Activated T-cell treated with anti-CD3 and anti-CD28 coated beads for 48 hours (primary cell): ENCODE measurements at places on chromosomes 7 and 10.

DNA sequence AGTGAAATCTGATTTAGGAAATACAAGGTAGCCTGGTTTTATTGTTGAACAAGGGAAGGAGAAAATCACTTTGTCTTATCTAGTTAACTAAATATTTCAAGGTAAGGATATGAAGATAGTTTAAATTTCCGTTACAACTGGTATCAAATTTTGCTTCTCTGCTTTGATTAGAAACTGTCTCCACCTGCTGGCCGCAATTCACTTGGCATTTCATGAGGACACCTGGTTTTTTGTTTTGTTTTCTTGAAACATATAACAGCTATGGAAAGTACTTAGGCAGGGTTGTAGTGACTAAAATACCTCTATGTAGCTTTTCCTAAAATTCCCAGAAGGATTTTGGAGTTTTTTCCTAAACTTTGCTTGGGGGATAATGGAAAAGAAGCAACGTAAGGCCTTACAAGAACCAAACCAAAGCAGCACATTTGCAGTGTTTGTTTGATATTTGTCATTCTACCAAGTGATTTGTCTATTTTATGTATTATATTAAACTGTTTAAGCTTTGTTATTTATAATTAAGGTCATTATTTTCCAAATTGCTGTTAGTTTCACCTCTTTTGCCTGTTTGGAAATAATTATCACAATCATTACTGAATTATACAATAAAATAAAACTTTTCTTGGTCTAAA lies 73.6 kb downstream of the AHCYL2 start:
- peak; percentile 14 for DNase-seq

- no peak for DNase-seq
Measured at GRCh38 chr7:149334219-149334618, 72.2 kb downstream of the ZNF783 start.

- DNase-seq, result no peak
Measured at GRCh38 chr10:72081772-72082590, 6.4 kb downstream of the SPOCK2 start.

DNA sequence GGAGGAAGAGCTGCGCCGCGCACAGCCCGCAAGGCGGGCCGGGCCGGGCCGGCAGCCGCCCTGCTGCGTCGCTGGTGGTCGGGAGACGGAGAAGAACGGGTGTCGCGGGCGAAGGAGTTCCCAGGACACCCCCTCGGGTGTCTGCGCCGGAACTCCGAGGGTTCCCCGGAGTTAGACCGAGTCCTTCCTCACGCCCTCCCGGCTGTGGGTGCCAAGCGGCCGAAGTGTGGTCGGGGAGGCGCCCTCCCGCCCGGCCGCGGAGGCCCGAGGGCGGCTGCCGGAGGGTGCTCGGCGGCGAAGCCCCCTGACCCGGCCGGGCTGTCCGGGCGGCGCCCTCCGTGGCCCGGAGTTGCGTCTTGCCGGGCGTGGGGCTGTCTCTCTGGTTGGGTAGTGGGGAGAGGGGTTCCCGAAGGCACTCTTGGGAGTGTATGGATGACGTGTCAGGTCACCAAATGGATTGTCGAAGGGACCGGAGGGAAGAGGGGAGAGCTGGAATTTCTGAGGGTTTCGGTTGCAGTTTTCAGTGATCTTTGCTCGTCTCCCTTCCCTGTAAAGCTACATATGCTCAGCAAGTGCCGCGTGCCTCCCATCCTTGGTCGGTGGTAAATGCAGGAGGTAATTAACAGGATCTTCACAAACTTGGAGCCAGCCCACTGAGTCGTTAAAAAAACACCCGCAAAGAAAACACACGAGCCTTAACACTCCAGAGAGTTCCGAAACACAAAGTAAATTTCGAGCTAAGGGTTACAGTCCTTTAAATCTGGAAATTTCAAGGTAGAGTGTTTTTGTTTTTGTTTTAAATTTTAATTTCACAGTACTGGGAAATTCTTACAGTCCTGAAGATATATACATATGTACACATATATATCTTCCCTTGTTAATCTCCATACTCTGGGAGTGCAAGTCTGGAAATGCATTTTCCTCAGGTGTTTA lies 871 bp downstream of the ST7 start:
- DNase-seq, result no peak

- DNase-seq, result no peak
Measured at GRCh38 chr10:91088300-91089140, 131.9 kb upstream of the PCGF5 start.

DNA sequence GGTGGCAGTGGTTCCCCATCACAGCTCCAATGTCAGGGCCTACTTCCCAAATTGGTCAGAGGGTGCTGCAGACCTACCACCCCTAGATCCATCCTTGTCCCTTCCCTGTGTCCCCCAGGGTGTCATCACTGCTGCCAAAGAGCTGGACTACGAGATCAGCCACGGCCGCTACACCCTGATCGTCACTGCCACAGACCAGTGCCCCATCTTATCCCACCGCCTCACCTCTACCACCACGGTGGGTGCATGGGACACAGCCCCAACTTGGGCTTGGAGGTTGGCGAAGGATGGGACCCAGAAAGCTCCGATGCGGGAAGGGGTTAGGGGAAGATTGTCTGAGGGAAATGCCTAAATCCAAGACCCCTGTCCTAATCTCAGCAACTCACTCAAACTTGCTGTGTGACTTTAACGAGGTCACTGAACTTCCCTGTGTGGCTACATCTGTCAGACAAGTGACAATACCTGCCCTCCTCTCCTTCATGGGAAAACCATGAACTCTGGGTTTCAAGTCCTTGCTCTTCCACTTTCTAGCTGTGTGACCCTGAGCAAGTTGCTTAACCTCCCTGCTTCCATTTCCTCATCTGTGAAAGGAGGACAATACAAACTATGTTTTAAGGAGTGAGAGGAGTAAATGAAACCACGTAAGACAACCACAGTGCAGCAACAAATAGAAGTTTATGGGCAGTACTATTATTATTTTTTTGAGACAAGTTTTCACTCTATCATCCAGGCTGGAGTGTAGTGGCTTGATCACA lies 4.9 kb upstream of the VSIR start:
- DNase-seq, result no peak

GRCh38 chr10:33638891-33639290 lies 304.4 kb upstream of the NRP1 start:
- DNase-seq, result no peak

- peak; percentile 41 for DNase-seq
Measured at GRCh38 chr7:24882989-24883621, 96.9 kb downstream of the OSBPL3 start.

DNA sequence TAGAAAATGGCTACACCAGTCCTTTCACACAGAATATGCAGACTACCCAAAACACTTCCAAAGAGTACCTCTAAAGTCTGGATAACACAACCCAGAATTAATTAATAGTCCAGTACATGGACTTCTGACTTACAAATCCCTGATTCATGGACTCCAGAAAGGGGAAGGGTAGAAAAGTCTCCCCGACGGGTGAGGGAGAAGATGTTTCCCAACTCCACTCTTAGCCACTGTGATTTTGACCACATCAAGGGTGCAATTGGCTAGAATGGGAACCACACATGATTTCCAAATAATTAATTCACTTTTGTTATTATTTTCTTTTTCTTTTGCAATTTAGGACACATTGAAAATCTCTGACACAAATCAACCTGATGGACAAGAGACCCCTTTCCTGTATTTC lies 1.4 kb downstream of the TMEM130 start:
- DNase-seq, result no peak

- no peak for DNase-seq
Measured at GRCh38 chr7:98137826-98138151, 31.1 kb downstream of the LMTK2 start.

DNA sequence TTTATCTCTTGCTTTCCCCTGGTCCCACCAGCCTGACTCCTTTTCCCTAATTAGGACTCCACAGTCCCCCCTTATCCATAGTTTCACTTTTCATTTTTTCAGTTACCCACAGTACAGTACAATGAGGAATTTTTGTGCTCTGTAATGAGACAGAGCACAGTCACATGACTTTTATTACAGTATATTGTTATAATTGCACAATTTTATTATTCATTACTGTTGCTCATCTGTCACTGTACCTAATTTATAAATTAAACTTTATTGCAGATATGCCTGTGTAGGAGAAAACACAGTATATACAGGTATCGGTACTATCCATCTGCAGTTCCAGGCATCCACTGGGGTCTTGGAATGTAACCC lies 125.4 kb downstream of the KCNMA1 start:
- DNase-seq, result no peak

DNA sequence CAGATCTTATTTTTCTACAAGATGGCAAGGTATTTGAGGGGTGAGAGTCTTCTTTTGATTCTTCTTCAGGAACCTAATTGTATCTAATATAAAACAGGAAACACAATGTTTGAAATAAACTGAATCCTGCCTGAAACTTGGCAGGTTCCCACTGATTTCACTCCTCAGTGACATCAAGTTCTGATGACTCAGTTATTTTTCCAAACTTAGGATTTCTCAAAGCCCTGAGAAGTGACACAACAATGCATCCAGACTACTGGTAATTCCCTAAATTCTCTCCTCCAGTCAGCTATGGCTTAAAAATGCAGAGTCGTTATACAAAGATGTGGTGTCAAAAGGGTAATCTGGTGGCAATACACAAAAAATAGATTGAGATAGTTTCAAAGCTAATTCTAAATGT lies 80.9 kb downstream of the ABLIM1 start:
- no peak for DNase-seq

GRCh38 chr10:128186959-128187787 lies 61.0 kb upstream of the MKI67 start:
- DNase-seq, result no peak

- no peak for DNase-seq
Measured at GRCh38 chr7:74134117-74134620, 40.0 kb upstream of the EIF4H start.

DNA sequence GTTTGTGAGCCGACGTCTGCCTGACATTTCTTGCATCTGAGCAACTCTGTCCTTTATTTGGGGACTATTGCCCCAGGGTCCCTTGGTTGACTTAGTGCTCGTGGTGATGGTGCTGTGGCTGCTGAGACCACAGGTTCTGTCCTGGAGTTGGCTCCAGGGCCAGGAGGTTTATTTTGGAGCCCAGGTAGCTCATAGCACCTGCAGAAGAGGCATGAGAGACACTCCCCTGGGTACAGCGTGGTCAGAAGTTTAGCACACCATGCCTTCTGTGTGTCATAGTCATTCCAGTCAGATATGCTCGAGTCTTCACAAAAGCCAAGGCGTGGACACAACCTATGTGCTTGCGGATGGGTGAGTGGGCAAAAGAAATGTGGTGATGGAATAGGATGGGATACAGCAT lies 496.9 kb downstream of the TCERG1L start:
- DNase-seq, result no peak

- DNase-seq, result no peak
Measured at GRCh38 chr7:36278620-36279172, 111.0 kb upstream of the ANLN start.

GRCh38 chr10:108567899-108568752 lies 1355.2 kb downstream of the XPNPEP1 start:
- no peak for DNase-seq

- DNase-seq, result no peak
Measured at GRCh38 chr7:142009187-142009586, 13.5 kb downstream of the MGAM start.

DNA sequence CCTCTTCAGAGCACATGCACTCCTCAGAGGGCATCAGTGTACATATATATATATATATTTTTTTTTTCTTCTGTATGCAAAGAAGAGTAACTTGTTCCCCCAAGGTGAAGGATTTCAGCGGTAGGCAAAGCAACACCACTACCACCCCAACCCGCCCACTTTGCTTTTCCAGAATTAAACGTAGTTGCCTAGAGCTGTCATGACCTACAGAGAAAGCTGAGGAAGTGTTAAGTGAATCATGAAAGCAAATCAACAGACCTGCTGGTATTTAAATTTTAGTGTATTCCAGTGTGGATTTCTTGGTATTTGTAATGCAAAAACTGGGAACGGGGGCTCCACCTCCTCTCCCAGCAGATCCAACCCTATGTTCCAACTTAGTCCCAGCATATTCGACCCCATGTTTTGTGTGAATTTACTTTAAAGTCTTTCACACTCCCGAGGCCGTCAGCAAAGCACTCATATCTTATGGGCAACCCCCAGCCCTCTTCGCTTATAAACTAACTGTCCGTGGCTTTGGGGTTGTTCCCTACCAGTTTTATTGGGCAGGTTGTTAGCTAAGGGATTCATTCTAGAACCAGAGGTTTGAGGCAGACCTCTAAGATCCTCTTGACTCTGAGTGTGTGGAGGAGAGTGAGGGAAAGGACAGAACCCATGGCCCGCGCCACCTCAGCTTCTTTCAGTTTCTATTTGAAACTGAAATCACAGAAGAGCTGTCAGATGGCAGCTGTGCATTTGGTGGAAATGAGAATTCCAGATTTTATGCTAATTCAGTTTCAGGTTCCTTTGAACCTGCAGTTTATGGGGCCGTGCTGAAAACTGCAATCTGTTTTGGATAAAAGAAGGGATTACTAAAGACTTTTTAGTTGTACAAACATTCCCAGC lies 450.2 kb upstream of the GALNT17 start:
- no peak for DNase-seq

GRCh38 chr10:22984066-22984465 lies 56.2 kb downstream of the ARMC3 start:
- DNase-seq, result no peak
